ENCODE measurements at places on chromosomes 6 and 20. TPM values are rescaled to one million over a fixed set of nuclear protein-coding genes. Genes with fewer than 3 reads are reported as not detected.

The CMTR1 gene
- 66.8 TPM for total RNA-seq

The PRRT1 gene
- 5.5 TPM for total RNA-seq

The FLRT3 gene
- total RNA-seq = not detected

The RALY gene
- 105 TPM for total RNA-seq

The RAET1L gene
- not detected for total RNA-seq

The LAMA5 gene
- total RNA-seq = 2.5 TPM

The CPNE5 gene
- 0.57 TPM for total RNA-seq

The SIRPB2 gene
- not detected for total RNA-seq

The ANKRD6 gene
- 4.6 TPM for total RNA-seq

The EPPIN gene
- not detected for total RNA-seq

The TMEM170B gene
- total RNA-seq = 4.1 TPM

The IL20RA gene
- not detected for total RNA-seq

The SEMG1 gene
- not detected for total RNA-seq
